NCI-H2107 (cell line): ENCODE measurements at places on chromosomes 12 and 14.

DNA sequence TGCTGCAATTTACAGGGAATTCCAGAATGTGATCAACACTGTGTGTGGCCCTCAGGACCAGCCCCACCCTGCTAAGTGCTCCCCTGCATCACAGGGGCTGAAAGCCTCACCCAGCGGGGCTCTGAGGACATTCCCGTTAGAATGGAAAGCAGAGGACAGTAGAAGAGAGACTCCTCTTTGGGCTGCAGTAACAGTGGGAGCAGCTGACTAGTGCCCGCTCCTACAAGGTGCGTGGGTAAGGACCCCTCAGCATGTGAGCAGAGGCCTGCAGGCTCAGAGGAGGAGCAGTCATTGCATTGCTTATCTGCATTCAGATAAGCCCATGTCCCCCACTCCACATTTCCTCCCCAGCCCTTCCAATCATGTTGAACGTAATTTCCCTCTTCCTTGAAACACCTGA lies 120.1 kb downstream of the ITPR2 start:
- DNase-seq: no peak

DNA sequence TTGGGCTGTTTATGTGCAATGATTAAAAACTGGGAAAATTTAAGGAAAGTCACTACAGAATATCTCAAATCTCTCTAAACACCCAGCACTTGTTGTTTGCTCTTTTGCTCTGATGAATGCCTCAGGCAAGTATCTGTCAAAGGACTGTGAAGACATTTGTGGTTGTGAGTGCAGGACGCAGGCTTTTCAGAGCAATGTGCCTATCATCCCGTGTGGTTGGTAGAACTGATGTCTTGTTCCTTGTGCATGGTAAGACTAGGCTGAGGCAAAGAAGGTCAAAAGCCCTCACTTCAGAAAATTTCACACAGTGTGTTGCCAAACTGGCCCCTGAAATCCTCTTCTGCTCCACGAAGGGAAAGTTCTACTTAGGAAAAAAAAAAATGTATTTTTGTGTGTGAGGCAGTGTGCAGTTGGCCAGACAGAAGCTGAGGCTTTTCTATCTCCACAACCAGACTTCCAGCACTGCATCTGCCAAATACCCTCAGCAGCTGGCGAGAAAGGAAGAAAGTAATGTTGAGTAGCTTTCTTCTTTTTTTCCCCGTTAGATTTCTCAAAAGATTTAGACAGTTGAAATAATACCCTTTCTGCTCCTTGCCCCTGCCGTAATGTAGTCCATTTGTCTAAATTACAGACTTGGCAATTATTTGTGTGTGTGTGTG lies 1103.1 kb downstream of the VRK1 start:
- DNase-seq: no peak

DNA sequence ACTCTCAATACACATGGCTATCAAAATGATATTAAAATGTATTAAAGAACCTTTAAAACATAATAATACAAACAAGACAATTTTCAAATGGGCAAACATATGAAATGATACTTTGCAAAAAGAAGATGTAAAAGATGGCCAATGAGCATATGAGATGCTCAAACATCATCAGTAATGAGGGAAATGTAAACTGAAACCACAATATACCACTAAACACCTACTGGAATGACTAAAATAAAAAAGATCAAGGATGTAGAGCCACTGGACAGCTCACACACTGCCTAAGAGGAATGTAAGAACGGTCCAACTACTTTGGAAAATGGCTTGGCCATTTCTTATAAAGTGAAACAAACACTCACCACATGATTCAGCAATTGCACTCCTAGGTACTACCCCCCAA lies 97.2 kb upstream of the BBS10 start:
- DNase-seq: no peak

DNA sequence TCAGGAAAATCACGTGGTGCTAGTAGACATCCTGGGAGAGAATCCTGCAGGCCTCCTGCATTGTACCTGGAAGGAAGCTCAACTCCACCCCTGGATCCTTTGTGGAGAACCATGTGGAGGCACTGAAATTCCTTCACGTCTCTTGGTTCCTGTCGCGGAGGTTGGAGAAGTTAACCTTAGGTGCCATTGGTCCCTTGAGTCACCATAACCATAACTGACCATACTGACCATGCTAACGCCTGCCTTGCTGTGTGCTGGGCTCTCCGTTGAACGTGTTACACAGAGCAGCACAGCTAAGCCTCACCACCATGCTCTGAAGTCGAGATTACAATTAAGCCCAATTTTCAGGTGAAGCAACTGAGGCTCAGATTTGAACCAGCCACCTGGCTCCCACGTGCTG lies 18.6 kb downstream of the C14orf132 start:
- DNase-seq: no peak

DNA sequence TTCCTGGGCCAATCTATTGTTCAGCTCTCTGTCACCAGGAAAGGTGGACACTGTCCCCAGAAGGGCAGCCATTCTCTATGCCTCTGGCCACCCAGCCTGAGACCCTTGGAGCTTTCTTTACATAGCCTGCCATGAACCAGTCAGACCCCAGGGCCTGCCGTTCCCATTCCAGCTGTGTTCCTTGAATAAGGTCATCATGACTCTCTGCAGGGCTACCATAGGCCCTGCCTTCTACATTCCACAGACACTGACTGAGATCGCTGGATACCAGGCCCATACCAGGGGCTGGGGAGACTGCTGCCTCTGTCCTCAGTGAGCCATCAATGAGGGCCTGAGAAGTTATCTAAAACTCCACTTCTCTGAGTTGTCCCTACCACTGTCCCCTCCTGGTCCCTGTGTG lies 75.5 kb downstream of the SYNE3 start:
- no peak for DNase-seq
